SW 1271 (cell line): ENCODE measurements at places on chromosomes 5 and 9.
A peak's percentile ranks its signal among the peaks of the same experiment; 100 is the strongest.

GRCh38 chr5:179417696-179418095, 72.4 kb upstream of the ADAMTS2 start:
- DNase-seq, result no peak

DNA sequence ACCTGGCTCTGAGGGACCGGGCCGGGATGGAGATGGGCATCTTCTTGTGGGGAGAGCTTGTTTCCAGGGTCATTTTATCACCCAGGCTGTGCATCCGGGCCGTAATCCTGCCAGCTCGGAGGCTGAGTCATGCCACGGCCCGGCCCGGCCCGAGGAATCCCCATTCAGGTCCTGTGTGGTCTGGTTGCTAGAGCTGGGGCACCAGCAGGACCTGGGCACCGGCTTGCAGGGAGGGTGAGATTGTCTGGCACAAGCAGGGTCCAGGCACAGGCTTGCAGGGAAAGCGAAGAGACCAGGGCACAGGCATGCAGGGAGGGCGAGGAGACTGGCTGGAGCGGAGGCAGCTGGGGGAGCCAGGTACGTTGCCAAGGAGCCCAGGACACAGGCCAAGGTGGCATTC, 106.8 kb downstream of the RXRA start:
- no peak for DNase-seq

DNA sequence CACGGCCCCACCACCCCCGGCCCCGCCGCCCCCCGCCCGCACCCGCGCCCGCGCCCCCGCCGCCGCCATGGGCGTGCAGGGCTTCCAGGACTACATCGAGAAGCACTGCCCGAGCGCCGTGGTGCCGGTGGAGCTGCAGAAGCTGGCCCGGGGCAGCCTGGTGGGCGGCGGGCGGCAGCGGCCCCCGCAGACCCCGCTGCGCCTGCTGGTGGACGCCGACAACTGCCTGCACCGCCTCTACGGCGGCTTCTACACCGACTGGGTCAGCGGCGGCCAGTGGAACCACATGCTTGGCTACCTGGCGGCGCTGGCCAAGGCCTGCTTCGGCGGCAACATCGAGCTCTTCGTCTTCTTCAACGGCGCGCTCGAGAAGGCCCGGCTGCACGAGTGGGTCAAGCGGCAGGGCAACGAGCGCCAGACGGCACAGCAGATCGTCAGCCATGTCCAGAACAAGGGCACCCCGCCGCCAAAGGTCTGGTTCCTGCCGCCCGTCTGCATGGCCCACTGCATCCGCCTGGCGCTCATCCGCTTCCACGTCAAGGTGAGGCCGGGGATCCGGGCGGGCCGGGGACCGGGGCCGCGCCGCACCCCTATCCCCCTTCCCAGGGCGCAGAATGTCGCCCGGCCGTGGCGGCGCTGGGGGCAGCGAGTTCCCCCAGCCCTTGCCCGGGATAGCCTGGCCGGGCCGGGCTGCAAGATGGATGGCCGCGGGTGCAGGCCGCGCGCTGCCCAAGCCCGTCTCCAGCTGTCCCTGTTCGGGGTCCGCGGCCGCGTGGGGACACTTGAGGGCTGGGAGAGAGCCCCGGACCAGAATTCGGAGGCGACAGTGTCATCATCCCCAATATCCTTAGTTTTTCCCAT, 594 bp downstream of the FAM120A start:
- DNase-seq, result no peak

- DNase-seq, result no peak
These were observed 446.4 kb upstream of the PTGER4 start for GRCh38 chr5:40233268-40233667.

DNA sequence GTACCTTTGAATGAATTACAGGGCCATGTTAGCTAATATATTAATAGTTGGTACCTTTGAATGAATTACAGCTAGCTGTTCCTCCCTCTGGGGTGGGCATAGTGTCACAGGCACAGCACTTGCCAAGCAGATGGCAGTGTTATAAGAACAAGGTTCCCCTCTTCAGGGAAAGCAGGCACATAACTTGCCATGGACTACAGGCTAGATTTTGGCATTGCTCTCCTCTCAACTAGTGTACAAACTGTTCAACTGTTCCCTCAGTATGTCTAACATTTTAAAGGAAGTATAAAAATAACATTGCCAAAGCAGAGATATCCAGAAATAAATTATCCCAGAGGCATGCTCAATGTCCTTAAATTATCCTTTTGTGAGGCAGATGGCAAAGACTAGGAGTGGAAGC, 33.7 kb downstream of the ABITRAM start:
- DNase-seq, result no peak

DNA sequence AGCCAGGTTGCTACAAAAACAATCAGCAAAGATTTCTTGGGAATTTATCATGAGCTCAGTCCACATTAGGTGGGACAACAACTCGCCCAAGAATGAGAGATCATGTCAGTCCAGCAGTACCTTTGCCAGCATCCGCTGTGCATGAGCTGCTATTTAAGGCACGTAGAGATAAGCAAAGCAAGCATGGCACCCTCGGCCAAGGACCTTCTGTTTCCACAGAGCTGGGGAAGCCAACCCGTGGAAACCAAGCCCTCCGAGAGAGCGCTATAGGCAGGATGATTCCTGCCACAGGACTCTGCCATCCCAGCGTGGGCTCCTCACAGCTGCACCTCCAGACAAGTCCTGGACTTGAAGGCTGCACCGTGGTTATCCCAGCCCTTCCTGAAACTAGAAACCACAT, 189.5 kb upstream of the PPP1R26 start:
- DNase-seq, result no peak

- DNase-seq, result peak; percentile 39
These were observed 708 bp downstream of the RXRA start for GRCh38 chr9:134326724-134327601.

DNA sequence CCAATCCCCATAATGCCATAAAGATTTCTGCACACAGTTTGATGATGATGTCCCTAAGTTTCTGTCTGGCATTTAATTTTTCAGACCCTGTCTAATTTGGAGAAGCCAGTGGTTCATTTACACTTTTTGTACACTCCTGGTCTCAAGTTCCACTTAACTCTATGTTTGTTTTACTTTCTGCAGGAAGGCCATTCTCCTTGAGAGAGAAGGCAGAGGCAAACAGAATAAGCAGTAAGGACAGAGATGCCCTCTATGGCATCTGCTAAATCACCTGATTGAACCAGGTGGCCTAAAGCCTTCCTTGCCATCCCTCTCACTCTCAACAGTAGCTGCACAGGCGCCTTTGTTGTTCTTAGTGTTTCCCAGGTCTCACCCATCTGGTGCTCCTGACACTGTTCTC, 86.1 kb upstream of the LRRTM2 start:
- no peak for DNase-seq

GRCh38 chr9:14520341-14520740, 172.9 kb downstream of the ZDHHC21 start:
- DNase-seq, result no peak

GRCh38 chr9:69815313-69815712, 5.3 kb upstream of the CFAP95 start:
- DNase-seq, result no peak

- DNase-seq, result no peak
These were observed 140.9 kb downstream of the SYK start for GRCh38 chr9:90942555-90942954.

GRCh38 chr9:74645007-74645639, 148.0 kb downstream of the RORB start:
- no peak for DNase-seq

- DNase-seq, result no peak
These were observed 197.1 kb downstream of the NTRK2 start for GRCh38 chr9:84866396-84867175.

GRCh38 chr9:36880075-36880474, 154.0 kb downstream of the PAX5 start:
- DNase-seq, result no peak

- no peak for DNase-seq
These were observed 20.4 kb downstream of the FOXE1 start for GRCh38 chr9:97873425-97873824.

DNA sequence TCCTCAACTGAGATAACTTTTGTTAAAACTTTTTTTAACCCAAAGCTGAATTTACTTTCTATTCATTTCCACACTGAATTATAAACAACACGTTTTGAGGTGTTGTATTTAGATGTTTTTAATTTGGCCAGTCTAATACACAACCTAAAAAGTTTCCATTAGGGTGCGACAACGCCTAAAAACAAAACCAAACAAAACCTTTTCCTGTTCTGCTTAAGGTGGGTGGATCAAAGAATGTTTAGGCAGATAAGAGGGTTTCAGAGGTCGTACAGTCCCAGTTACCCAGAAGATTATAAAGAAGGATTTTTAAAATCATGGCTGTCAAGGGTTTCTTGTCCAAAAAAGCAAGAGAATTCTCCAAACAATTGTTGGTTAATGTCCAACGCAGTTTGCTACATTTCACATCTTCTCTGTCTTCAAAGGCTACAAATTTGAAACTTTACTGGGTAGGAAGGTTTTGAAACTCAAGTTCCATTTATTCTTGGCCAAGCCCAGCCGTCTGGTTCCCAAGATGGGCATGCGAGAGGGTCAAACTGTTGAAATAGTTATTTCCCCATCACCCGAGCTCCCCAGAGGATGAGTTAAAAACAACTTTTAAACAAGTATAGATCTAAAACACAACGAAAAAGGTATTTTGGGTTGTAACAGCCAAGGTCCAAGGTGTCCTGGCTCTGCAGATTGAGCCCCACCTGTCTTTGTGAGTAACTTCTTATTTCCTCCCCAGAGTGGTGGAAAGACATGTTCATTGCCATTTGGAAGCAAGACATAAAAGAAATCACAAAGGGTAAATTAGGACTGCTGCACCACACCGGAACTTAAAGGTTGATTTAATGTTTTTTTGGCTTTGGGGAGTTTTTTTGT, 122.8 kb upstream of the MAP3K1 start:
- DNase-seq, result no peak

GRCh38 chr5:155299386-155300005, 285.9 kb downstream of the KIF4B start:
- DNase-seq, result no peak

DNA sequence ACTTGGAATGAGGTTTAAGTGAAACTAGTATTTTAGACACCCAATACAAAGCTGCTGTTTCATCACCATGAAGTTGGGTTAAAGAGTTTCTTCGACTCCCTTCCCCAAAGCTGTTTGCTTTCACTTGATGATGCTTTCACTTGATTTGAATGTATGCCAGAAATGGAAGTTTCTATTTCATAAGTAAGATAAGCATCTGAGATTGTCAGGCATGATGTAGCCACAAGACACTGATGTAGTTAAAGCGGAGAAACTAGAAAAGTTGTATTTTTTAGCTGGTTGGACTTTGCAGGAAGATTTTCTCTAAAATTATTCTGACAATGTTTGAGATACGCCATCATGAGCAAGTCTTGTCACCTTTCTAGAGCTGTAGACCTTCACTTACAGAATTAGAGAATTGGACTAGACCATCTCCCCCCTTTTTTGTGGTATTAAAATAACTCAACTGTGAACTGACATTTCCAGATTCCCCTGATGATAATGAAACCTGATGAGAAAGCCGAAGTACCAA, 20.0 kb downstream of the MOCS2 start:
- no peak for DNase-seq

DNA sequence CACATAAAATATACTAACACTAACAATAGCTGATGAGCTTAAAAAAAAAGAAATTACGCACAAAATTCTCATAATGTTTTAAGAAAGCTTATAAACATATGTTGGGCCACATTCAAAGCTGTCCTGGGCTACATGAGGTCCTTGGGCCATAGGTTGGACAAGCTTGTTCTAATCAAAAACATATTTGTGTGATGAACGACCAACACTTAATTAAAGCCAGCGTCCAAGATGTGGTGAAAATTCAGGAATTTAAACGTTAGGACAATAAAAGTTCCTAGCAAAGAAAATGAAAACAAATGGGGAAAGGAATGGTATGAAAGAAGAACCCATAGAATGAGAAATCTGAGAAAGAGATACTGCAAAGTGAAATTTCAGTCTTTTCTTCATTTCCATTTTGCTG, 429.6 kb upstream of the DMAC1 start:
- no peak for DNase-seq

DNA sequence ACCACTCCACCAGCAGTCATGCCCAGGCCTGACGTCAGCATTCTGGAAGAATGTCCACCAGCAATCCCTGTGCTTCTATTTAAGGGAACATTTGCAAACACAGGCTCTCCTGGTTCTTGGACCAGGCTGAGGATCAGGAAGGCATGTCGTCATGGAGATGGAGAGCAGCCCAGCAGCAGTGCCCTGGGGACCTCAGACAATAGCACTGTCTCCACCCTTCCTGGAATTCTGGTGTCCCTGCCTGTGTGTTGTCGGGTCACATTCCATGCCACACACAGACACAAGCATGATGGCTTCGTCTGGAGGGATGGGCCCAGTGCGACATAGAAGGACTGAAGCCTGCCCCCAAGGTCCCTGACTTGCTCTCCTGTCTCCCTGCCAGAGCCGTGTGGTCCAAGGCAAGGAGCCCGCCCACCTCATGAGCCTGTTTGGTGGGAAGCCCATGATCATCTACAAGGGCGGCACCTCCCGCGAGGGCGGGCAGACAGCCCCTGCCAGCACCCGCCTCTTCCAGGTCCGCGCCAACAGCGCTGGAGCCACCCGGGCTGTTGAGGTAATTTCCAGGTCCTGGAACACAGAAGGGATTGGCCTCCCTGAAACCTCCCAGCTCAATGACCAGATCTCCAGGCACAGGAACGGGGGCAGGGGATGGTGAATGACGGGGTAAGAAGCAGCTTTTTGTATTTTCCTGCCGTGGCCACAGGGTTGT, 43.8 kb downstream of the STOM start:
- DNase-seq, result no peak

- peak; percentile 5 for DNase-seq
These were observed 244.3 kb upstream of the WWC1 start for GRCh38 chr5:168047043-168047668.

GRCh38 chr9:138073408-138073807, 195.8 kb downstream of the CACNA1B start:
- DNase-seq, result no peak

- DNase-seq, result no peak
These were observed 69.7 kb downstream of the PRLR start for GRCh38 chr5:35160486-35161116.

- DNase-seq, result no peak
These were observed 418.3 kb downstream of the HCN1 start for GRCh38 chr5:45277860-45278259.

DNA sequence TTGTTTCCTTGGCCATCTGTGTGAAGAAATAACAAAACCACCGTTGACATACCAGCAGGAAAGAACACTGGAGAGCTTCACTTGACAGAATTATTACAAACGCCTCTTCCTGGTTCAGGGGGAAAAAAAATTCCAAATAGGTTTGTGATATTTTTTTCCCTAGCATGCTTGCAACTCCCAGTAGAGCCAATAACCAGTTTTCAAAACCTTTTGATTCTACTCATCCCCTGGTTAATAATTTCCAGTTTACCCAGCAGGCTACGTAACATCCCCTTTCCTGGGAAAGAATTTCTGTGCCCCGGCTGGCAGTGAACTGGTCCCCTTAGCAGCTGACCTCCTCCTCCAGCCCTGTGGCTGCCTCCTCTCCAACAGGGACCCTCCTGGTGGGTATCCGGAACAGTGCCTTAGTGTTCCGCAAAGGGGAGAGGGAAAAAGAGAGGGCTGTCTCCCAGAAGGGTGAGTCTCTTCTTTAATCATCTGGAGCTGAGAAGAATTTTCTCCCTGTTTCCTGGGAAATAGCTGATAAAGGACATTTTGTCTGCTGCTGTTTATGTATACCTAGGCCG, 72.8 kb upstream of the BOD1 start:
- no peak for DNase-seq

- no peak for DNase-seq
These were observed 333.8 kb downstream of the DMRT2 start for GRCh38 chr9:1383899-1384455.

- no peak for DNase-seq
These were observed 668.7 kb downstream of the NR2F1-AS1 start for GRCh38 chr5:92912283-92912682.
